GM18507 (cell line): ENCODE measurements at places on chromosomes 1 and 21.
A peak's percentile ranks its signal among the peaks of the same experiment; 100 is the strongest.

DNA sequence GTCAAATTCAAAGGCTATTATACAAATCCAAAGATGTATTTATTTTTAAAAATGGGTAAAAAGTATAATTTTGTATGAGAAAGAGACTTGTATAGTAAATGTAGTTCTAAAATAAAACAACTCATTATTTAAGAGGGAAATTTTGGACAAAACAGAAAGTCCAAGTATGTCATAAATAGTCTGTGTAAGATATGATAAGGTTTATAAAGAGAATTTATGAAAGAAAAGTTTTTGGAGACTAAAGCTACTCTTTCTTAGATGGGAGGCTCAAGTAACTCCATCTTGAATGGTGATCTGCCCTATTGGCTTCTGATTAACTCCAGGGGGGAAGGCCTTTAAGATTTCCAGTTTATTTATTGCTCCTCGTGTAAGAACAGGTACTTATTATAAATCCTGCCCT lies 14.7 kb upstream of the OR2T27 start:
- DNase-seq: no peak

GRCh38 chr1:1355416-1355815 lies 2.9 kb downstream of the MXRA8 start:
- no peak for DNase-seq

- no peak for DNase-seq
These were observed 638.0 kb downstream of the KCNT2 start for GRCh38 chr1:195970209-195970608.

- no peak for DNase-seq
These were observed 23.9 kb upstream of the FAAH start for GRCh38 chr1:46370214-46370633.

- no peak for DNase-seq
These were observed 8.9 kb downstream of the YBX1 start for GRCh38 chr1:42691157-42691498.

- no peak for DNase-seq
These were observed 5.9 kb downstream of the TP73 start for GRCh38 chr1:3658231-3658615.

GRCh38 chr1:7679873-7680206 lies 91.3 kb upstream of the VAMP3 start:
- no peak for DNase-seq

- DNase-seq: no peak
These were observed 185.6 kb downstream of the PAPPA2 start for GRCh38 chr1:176648556-176648955.

DNA sequence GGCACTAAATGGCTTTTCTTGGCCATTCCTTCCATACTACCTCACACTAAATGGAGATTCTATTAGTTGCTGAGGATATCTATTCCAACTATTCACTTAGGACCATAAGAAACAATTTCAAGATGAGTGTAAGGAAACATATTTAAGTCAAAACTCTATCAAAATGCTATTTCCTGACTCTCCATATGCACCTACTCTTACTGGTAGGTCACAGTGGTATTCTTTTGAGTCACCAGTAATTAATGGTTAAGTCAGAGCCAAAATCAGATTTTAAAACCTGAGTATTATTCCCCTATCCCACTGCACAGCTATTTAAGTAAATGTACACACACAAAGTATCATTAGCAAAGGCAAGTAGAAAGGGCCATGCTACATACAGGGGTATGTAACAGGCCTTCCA lies 50.3 kb downstream of the ARID4B start:
- DNase-seq: no peak

DNA sequence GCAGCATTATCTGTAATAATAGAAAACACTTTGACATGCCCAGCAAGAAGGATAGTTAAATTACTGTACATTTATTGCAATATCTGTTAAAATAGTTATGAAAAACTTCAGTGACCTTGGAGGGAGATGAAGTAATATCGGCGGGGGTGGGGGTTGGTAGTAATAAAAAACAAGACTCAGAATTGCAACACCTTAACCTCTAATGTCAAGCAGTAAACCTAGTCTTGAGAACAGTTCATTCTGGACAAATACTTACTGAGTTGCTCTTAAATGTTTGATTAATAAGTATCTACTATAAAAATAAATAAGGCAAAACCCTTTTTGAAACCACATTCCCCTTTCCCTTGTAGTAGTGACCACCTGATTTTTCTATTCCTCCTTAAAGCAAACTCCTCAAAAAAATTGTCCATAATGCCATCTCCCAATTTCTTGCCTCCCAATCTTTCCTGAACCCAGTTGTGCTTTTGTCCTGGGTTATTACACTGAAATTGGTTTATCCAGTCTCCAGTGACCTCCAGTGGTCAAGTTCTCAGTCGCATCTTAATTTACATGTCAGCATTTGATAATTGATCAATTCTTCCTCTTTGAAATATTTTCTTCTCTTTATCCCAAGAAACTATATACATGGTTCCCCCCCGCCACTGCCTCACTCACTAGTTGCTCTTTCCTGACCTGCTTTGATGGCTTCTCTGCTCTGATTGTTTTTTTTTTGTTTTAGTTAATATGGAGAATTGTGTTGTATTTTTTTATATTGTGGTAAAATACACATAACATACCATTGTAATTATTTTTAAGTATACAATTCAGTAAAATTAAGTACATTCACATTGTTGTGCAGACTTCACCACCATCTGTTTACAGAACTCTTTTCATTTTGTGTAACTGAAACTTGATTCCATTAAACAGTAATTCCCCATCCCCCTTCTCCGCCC lies 36.8 kb downstream of the RAP1A start:
- DNase-seq: peak; percentile 3

- DNase-seq: no peak
These were observed 10.4 kb downstream of the CLEC20A start for GRCh38 chr1:178486100-178487069.

DNA sequence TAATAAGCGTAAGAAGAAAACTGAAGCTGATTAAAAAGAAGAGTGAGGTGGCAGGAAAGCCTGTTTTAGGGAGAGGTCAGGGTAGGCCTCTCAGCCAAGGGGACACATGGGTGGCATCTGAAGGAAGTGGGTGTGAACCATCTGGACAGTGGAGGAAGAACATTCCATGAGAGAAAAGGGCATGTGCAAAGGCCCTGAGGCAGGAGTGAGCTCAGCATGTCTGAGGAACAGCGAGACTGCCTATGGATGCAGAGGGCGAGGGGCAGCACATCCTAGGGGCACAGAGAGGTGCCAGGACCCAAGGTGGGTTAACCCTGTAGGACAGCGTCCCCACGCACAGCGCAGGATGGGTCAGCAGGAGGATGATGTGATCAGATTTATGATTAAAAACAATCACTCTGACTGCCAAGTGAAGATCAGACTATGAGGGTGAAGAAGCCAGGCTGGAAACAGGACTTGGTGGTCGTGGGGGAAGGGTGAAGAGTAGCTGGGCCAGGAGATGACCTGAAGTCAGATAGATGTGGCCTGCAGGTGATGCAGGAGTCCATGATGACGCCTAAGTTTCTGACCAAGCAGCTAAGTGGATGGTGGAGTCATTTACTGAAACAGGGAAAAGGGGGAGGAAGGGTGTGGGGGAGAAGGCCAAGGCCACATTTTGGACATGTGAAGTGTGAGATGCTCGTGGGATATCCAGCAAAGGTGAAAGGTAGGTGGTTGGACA lies 37.9 kb downstream of the PABPC4 start:
- DNase-seq: no peak

- no peak for DNase-seq
These were observed 14.7 kb downstream of the HSF2BP start for GRCh38 chr21:43644609-43645008.

GRCh38 chr1:236861560-236862218 lies 66.6 kb downstream of the MTR start:
- no peak for DNase-seq

DNA sequence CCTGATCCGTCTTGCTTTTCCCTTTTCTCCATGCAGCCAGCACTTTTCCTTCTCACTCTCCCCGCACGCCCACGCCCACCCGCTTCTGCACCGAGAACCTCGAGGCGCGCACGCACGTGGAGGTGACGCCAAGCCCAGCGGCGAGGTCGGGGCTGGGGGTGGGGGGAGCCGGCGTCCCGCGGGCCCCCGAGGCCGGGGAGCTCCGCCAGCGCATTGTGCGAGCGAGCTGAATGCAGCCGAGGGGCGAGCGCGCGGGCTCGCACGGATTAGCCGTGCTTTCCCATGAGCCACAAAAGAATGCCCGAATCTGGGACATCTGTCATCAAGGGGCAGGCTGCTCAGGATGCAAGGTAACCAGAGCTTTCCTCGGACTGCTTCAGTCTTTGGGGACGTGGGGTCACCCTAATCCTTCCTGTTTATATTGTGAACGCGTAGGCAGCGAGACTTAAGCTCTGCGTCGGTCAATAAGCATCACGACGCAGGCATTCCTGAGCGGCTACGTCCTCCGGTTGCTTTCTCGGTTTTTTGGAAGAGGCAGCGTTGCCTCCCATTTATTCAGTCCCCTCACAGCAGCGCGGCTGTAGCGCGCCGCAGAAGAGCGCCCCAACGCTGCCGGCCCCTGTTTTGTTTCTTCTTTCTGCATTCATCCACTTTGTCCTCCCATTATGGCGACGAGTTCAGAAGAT lies 67.3 kb upstream of the AKT3 start:
- no peak for DNase-seq

- DNase-seq: no peak
These were observed 58.8 kb downstream of the KCNK1 start for GRCh38 chr1:233672732-233673131.

GRCh38 chr21:15667010-15667409 lies 62.8 kb upstream of the USP25 start:
- DNase-seq: no peak

- no peak for DNase-seq
These were observed 207.9 kb upstream of the C1orf87 start for GRCh38 chr1:60281360-60281932.

GRCh38 chr1:88877382-88877825 lies 14.0 kb downstream of the GTF2B start:
- DNase-seq: no peak

DNA sequence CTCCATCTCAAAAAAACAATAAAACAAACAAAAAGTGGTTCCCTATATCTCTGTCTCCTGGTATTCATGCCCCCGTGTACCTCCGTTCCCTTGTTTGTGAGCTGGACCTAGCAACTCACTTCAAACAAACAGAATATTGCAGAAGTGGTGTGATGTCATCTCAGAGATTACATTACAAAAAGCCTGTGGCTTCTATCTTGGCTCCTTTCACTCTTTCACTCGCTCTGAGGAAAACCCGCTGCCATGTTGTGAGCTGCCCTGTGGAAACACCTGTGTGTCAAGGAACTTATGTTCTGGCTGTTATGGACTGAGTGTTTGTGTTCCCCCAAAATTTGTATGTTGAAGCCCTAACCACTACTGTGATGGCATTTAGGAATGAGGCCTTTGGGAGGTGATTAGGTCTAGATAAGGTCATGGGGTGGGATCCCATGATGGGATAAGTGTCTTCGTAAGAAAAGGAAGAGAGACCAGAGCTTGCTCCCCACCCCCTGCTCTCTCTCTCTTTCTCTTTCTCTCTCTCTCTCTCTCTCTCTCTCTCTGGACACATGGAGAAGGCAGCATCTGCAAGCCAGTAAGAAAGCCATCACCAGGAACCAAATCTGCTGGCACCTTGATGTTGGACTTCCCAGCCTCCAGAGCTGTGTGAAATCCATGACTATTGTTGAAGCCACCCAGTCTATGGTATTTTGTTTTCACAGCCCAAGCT lies 7.4 kb upstream of the HYI start:
- DNase-seq: no peak

DNA sequence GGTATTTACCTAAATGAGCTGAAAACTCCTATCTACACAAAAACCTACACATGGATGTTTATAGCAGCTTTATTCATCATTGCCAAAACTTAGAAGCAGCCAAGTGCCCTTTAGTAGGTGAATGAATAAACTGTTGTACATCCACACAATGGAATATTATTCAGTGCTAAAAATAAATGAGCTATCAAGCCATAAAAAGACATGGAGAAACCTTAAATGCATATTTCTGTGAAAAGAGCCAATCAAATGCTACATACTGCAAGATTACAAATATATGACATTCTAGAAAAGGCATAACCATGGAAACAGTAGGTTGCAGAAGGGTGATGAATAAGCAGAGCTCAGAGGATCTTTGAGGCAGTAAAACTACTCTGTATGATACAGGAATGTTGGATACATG lies 23.3 kb downstream of the ABCB10 start:
- DNase-seq: no peak

DNA sequence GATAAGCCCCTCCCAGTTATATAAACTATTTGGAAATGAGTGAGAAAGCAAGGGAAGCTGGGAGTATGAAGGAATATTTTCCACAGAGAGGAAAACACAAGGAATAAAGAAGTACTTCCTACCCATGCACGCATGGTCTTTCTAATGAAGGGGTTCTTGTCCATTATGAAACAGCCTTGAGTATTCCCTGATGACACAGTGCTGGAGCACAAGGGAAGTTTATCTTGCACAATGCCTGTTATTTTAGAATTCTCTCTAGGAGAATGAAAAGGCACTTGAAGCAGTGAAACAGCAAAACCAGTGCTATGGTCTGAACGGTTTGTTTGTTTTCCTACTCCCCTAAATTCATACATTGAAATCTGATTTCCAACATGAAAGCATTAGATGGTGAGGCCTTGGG lies 38.6 kb upstream of the ADAMTS1 start:
- DNase-seq: no peak

DNA sequence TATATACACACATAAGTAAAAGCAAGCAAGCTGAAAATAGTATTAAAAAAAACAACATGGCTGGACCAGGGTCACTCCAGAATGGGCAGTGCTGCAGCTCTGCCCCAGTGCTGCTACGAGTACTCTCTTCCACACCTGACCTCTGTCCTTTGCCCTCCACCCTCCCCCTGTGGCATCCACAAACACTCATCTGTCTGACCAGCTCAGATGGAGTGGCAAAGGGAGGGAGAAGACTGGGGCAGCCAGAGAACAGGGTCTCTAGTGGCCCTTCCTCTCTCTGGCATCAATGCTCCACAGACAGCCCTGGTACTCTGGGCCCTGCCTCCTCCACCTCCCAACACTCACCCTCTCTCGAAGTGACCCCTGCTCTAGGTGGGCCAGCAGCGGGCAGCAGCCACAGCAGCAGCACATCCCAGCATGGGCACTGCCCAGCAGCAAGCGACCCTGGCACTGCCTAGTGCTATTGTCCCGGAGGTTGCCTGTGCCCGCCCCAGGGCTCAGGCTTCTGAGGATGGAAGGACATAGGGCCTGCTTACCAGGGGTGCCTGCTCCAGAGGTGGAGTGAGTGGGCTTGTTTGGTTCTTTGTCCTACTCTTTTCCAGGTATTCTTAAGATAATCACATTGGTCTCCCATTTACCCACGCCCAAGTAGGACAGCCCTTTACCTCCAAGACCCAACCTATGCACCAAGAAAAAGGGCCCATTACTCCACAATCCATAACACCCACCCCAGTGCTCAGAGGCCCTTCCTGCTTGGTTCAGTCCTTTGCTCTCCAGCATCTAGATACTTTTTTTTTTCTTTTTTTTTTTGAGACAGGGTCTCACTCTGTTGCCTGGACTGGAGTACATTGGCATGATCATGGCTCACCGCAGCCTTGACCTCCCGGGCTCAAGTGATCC lies 6.2 kb downstream of the ARHGEF2 start:
- DNase-seq: no peak

- DNase-seq: no peak
These were observed 56.9 kb upstream of the IVNS1ABP start for GRCh38 chr1:185373813-185374529.

- DNase-seq: no peak
These were observed 153.5 kb downstream of the HLX start for GRCh38 chr1:221032637-221033280.

GRCh38 chr1:44757420-44757819 lies 17.8 kb downstream of the KIF2C start:
- no peak for DNase-seq
